ENCODE measurements at places on chromosomes 5 and 9.

GRCh38 chr9:111431684-111432083 is 52.5 kb downstream of the ECPAS start:
- no peak for DNase-seq

DNA sequence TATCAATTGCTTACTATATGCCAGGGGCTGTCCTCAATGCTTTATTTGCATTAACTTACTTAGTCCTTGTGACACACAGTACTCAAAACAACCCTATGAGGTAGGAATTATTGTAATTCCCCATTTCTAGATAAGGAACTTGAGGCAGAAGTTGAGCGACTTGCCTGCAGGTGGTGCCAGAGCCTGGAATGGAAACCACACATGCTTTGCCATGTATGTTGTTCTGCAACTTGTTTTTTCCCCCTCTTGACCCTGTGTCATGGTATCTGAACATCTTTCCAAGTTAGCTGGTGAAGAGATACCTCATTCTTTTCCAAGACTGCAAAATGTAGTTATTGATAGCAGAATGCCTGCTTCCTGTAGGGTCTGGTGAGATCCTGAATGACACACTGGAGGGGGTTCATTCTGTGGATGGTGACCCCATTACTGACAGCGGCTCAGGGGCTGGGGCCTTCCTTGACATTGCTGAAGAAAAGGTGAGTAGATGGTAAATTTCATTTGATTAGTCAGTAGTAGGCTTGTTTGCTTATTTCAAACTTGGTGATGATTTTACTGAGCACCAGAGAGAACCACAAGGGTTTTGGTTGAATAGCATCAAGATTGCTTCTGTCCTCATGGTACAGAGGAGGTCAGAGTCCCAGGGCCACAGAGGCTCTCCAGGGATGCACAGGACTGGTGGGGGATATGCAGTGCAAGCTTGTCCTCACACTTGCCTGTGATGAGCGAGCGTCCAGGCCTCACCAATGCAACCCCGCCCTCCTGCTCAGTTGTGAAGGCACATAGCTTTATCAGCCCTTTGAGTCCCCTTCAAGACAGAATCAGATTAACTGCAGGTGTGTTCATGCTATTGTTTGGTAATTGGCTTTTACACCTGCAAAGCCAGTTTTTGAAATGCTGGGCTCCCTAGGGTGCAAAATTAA is 57.0 kb downstream of the COL15A1 start:
- peak; percentile 65 for DNase-seq

GRCh38 chr5:149944666-149945065 is at the start of gene PDE6A:
PDE6A (minus strand) TSS chr5:149944793; CDS start chr5:149944673, 120 bp downstream.
- DNase-seq: no peak

DNA sequence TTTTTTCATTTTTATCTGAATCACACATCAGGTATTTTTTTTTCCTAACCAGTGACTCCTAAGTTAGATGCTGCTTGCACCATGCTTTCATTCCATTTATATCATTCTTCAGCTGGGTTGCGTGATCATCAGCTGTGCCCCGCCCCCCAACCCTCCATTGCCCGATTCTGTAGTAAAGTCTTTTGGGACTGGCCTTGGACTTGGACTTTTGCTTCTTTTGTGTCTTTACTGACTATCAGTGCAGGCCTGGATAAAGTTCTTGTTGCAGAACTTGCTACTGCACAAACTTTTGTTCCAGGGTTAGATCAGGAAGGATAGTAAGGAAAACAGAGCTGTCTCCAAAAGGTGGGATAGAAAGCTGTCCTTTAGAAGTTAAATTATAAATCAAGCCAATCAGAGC is 38.5 kb downstream of the SLC22A5 start:
- DNase-seq: no peak

GRCh38 chr9:95780751-95781150 is 94.7 kb upstream of the ERCC6L2 start:
- no peak for DNase-seq

GRCh38 chr9:21609506-21609905 is 127.4 kb upstream of the IFNE start:
- DNase-seq: no peak

GRCh38 chr9:99870126-99870525 is 36.3 kb upstream of the STX17 start:
- DNase-seq: no peak

DNA sequence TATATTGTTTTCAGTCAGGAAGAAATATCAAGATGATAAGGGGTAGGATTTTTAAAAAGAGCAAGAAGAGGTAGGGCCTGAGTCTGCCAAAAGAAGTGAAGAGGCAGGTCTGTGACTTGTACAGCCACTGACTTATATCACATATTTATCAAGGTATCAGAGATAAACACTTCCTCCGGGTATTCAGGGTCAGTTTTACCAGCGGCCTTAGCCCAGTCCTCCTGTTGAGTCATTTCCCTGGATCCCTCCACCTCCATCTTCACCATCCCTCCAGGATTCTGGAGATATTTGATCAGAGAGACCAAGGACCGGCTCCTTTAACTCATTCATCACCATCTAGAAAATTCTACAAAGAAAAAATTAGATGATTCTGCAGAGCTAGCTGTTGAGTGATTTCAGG is 375.7 kb upstream of the TUSC1 start:
- no peak for DNase-seq

GRCh38 chr9:99224445-99224844 is 2.4 kb downstream of the SEC61B start:
- peak; percentile 33 for DNase-seq

GRCh38 chr5:65029178-65029577 is 260.4 kb downstream of the CWC27 start:
- DNase-seq: no peak

DNA sequence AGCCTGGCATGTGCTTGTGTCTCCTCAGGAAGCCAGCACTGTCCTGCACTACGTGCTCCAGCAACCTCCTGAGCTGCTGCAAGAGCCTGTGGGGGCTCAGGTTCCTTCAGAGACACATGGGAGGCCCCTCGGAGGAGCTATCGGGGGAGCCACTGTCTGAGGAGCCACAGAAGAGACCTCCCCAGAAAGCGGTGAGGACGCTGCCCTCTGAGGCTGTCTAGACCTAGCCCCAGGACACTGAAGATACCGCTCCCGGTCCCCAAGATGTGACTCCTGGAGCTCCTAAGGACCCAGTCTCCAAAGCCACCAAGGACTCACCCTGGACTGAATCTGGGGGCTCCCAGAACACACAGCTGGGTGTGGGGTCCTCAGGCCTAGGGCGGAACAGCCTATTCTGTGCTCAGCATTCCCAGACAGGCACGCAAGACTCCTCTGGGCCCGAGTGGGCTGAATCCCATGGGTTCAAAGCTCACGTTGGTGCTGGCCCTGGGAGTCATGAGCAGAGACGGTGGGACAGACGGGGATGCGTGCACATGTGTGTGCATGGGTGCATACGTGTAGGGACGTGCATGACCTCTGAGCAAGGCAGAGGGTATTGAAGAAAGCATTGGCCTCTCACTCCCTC is 50.0 kb downstream of the HRH2 start:
- no peak for DNase-seq

DNA sequence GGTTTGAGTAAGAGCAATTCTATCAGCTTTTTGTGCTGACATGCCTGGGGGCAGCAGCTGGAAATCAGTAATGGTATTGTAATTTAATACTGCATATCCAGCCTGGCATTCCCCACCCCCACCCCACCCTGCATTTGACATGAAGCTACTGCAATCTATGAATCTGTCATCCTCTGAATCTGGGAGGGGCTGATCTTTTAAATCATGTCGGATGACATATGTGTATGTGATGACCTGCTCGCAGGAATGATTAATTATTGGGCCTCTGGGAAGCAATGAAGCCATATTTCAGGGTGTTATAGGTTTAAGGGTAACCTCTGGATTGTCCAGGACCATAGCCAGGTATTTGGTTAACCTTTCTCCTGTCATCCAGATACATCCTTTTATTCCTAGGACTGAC is 64.6 kb upstream of the RASGRF2 start:
- DNase-seq: no peak

- DNase-seq: no peak
Measured at GRCh38 chr9:136169495-136169894, 35.4 kb downstream of the LHX3 start.
